Effector CD4-positive, alpha-beta T cell (primary cell): ENCODE measurements at places on chromosomes 16 and 17.

DNA sequence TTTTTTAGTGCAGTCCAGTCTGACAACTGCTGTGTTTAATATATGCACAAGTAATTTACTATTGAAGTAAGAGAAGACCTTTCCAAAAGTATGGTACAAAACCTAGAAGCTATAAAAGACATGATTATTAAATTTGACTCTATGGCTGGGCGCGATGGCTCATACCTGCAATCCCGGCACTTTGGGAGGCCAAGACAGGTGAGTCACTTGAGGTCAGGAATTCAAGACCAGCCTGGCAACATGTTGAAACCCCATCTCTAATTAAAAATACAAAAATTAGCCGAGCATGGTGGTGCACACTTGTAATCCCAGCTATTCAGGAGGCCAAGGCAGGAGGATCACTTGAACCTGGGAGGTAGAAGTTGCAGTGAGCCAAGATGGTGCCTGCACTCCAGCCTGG is 41.4 kb upstream of the VWA3A start:
- no peak for DNase-seq

GRCh38 chr17:50818921-50819657 is 16.3 kb upstream of the WFIKKN2 start:
- no peak for DNase-seq

DNA sequence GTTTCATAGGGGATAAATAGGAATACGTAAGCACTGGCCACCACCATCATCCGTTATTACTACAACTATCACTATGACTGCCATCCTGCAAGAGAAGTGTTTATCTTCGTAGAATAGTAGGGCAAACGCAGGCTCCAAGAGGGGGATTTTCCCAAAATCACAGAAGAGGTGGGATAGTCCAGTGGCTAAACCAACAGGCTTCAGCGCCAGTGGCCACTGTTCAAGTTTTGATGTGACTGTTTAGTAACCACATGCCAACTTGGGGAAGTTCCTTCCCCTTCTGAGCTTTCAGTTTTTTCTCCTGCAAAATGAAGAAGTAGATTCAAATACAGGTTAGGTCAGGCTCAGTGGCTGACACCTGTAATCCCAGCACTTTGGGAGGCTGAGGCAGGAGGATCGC is 60.7 kb upstream of the GRIN2A start:
- no peak for DNase-seq

- no peak for DNase-seq
Observed at GRCh38 chr16:17529982-17530760, 59.4 kb upstream of the XYLT1 start.

GRCh38 chr17:42584880-42585279 is 7.4 kb upstream of the PSMC3IP start:
- no peak for DNase-seq

DNA sequence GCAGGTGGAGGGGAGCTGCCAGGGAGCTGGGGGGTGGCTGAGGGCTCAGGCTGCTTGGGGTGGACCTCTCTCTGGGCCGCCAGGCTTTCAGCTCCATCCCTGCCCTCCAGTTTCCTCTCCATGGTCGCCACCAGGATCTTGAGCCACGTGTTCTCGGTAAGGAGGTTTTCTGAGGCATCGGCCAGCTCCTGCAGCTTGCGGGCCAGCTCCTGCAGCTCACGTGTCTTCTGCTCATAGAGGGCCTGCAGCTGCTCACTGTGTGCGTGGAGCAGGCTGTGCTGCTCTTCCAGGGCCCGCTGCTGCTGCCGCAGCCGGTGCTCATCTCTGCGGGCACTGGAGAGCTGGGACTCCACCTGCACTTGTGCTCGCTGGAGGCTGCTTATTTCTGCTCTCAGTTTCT is 11.0 kb downstream of the SNN start:
- DNase-seq, result no peak
